ENCODE measurements at places on chromosomes 1 and 21. TPM values are rescaled to one million over a fixed set of nuclear protein-coding genes. Genes with fewer than 3 reads are reported as not detected.

C4BPA gene
- polyA plus RNA-seq, result not detected

FAM72C gene
- polyA plus RNA-seq, result 0.71 TPM

SLC44A5 gene
- polyA plus RNA-seq, result 0.07 TPM

KLHDC9 gene
- 3.9 TPM for polyA plus RNA-seq

TRMT13 gene
- 14.0 TPM for polyA plus RNA-seq

AVPR1B gene
- not detected for polyA plus RNA-seq

PGLYRP4 gene
- not detected for polyA plus RNA-seq

PPP1R15B gene
- polyA plus RNA-seq, result 24.6 TPM
